ENCODE measurements at places on chromosomes 5 and 9.

- DNase-seq = no peak
Observed at GRCh38 chr5:14034963-14035362, 90.5 kb upstream of the DNAH5 start.

DNA sequence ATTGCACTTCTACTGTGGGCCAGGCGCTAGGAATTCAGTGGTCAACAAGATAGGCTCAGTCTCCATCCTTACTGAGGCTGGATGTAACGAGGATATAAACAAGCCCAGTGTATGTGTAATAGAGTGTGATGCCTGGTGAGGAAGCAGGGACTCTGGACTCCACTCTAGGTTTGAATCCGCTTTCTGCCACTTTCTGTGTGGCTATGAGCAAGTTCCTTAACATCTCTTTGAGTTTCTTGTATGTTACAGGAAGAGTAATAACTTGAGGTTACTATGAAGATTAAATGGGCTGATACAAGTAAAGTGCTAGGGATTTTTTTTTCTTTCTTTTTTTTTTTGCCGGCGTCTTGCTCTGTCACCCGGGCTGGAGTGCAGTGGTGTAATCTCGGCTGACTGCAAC lies 12.4 kb downstream of the DOCK2 start:
- DNase-seq = peak; percentile 71

DNA sequence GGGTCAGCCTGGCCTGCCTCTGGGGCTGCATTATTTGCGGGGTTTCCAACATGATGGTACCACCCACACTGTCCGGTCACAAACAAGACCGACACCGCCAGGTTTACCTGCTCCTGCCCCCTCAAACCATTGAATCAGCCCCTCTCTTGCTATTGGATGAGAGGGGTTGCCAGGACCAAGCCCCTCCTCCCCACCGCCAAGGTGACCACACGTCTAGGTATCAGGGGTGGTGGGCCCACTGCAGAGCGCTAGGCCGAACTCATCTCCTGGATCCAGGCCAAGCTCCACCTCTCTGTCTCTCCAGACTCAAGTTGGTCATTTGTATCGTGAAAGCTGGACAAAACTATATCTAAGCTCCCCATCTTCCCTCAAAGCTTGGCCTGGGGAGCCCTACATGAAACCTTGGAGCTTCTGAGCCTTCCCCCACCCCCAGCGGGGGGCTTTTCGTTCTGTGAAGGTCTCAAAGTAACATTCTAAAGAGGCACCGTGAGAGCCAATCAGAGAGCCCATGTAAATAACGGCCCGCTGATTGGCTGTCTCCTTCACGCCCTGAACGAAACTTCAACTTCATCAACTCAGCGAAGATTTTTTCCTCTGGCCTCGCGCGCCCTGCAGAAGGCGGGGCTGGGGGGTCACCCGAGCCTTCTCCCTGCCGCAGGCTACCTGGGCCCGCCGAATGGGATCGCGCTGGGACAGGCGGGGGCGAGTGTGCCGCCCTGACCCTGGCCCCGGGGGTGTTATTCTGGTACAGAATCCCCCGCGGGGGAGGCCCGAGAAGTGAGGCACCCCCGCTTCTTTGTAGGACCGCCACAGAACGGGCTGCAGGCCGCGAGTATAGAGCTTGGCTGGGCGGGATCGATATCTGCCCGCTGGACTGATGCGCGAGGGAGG lies 49.6 kb upstream of the PSD2 start:
- peak; percentile 54 for DNase-seq

DNA sequence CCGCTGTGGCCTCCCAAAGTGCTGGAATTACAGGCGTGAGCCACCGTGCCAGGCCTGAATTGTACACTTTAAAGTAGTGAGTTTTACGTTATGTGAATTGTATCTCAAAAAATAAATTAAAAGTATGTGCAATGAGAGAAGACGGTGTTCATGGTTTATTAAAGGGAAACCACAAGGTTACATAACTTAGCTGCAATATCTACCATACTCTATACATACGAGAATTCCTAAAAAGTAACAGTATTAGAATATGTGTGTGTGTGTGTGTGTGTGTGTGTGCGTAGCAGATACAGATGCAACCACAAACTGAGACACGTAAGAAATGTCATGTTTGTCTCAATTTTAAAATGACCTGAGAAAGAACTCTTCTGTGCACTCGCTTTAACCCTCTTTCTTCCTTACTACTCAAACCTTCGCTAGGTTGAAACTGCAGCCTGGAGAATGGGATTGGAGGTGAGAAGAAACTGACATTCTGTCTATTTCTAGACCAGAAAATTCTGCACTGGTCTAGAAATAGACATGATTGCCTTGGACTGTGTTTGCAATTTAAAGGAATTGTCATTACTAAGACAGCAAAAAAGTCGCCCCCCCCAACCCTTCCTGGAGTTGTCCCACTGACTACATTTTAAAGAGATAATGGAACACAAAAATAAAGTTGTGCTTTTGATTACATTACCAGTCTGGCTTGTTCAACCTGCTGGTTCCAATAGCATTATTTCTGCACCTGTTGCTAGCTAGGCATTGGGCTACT lies 167.0 kb downstream of the RGS3 start:
- DNase-seq = no peak

GRCh38 chr5:144219869-144220268 lies 49.2 kb downstream of the KCTD16 start:
- no peak for DNase-seq

DNA sequence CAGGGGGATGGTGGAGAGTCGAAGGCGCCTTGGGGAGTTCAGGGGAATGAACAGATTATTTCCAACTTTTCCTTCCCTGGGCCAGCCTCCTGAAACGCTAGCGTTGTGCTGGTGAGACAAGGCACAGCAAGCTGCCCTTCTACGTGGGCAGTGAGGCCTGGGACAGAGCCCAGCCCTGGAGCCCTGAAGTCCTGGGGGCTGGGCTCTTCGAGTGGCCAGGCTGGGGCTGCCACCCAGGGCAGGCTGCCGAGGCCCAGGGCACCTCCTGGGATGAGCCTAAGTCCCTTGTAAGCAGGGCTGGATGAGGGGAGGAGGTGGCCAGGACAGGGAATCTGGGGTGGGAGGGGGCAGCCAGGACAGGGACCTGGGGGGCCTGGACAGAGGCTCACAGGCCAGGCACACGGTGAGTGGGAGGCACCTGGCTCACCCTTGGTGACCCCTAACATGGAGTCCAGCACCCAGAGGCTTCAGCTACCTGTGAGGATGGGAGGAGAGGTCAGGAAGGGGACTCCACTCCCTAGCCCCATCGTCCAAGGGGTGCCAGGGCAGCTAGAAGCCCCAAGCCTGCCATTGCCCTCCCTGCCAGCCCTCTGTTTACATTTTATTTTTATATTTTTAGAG lies 1.3 kb upstream of the LCN12 start:
- DNase-seq = no peak

GRCh38 chr5:142364251-142365145 lies 39.7 kb upstream of the SPRY4 start:
- DNase-seq = peak; percentile 35

GRCh38 chr9:14313951-14314423 lies at the start of gene NFIB:
Gene NFIB (minus strand): TSS chr9:14314141. CDS start chr9:14313511, 630 bp downstream.
- no peak for DNase-seq

DNA sequence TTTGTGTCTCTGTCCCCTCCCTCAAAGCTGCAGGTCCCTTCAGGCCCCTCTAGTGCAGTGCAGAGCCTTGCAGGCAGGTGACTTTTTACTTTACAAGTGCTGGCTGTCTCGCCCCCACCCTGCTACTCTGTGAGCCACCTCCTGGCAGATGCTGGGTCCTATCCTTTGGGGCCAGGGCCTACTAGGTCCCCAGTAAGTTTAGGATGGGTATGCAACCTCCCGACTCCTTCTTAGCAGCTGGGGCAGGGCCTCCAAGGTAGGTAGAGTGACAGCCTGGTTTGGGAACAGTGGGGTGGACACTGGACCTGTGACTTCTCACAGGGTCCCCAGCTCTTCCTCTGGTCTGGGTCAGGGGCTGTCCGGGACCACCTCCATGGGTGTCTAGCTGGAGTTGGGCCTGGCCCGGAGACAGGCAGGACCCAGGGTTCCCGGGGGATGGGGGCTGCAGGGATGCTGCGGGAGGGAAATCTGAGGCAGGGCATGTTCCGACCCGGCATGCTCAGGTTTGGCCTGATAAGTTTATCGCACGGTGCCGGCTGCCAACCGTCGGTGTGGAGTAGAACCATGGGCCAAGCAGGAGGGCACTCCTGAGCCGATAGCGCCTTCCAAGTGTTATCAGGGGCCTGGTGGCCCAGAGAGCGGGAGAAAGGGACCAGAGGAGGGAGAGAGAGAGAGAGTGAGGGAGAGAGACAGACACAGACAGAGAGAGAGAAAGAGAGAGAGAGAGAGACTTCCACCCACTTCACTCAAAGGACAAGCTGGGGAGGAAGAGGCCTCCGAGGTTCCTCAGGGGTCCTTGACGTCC lies 20.5 kb downstream of the GFI1B start:
- no peak for DNase-seq

- DNase-seq = peak; percentile 27
Observed at GRCh38 chr5:174281855-174282254, 236.3 kb downstream of the NSG2 start.

GRCh38 chr5:42842921-42843641 lies 31.4 kb upstream of the SELENOP start:
- no peak for DNase-seq

GRCh38 chr5:153952893-153953292 lies 85.8 kb downstream of the FAM114A2 start:
- DNase-seq = no peak

DNA sequence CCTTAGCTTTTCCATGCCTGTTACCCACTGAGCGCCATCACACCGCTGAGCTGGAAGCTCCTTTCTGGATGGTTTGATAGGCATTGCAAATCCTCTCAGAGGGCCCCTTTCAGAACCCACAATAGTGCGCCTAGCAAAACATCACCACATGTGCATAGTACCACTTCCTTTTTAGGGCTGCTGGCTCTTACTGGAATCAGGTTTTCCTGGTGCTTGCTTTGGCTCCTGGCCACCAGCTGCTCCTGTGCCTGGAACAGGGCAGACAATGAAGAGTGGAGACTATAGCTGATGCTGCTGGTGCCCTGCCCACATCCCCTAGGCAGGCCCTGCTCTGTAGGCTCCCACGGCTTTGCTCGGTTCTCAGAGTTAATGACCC lies 163.6 kb upstream of the SEMA6A start:
- no peak for DNase-seq

- DNase-seq = no peak
Observed at GRCh38 chr5:115873392-115873791, 31.7 kb downstream of the AP3S1 start.

- DNase-seq = no peak
Observed at GRCh38 chr9:135260221-135261180, 173.0 kb downstream of the OLFM1 start.

DNA sequence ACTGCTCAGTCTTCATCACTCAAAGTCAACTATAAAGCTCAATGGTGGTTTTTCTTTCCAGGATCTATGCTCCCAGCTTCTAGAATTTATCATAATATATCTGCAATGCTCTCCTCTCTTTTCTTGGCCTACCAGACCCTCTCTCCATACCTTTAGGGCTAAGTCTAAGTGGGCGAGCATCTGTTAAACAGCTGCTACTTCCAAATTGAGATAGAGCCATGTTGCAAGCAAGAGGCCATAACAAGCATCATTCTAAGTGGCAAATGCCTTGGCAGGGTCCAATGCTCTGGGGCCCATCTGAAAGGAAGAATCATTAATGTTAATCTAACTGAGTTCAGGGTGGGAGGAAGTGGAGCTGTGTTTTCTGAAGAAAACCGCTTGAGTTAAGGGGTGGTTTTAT lies 324.0 kb downstream of the TLR4 start:
- DNase-seq = no peak

- no peak for DNase-seq
Observed at GRCh38 chr5:22593592-22593991, 259.6 kb downstream of the CDH12 start.

- DNase-seq = no peak
Observed at GRCh38 chr5:75522025-75522424, 10.3 kb downstream of the POLK start.

DNA sequence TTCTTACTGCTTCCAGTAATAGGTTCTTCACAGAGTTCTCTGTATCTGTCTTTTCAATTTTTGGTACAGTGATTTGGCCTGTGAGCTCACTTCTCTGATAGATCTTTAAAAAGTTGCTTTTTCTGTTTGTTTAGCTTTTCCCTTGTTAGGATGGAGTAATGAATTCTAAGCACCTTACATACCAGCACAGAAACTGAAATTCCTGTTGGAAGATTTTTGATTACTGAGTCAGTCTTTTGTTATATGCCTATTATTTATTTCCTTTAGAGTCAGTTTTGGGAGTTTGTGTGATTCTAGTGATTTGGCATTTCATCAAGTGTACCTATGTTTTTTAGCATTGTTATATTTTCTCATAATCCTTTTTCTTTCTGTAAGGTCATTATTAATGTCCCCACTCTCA lies 37.6 kb upstream of the IPPK start:
- no peak for DNase-seq

GRCh38 chr9:15276328-15276938 lies 30.6 kb downstream of the TTC39B start:
- no peak for DNase-seq

All from GM12865 (cell line).